ENCODE measurements at places on chromosomes 11 and 22. TPM values are rescaled to one million over a fixed set of nuclear protein-coding genes. Genes with fewer than 3 reads are reported as not detected.

The BACE1 gene
- total RNA-seq: 32.9 TPM

The GGT5 gene
- total RNA-seq: 173 TPM

The OR5AS1 gene
- total RNA-seq: not detected

The KREMEN1 gene
- 6.9 TPM for total RNA-seq

Data from cardiac atrium fibroblast (primary cell).